Naive thymus-derived CD4-positive, alpha-beta T cell (primary cell): ENCODE measurements at places on chromosomes 5 and 9. TPM values are rescaled to one million over a fixed set of nuclear protein-coding genes. Genes with fewer than 3 reads are reported as not detected.
A peak's percentile ranks its signal among the peaks of the same experiment; 100 is the strongest.

GRCh38 chr5:17189381-17190036 lies 27.9 kb upstream of the BASP1 start:
- peak; percentile 24 for DNase-seq

DNA sequence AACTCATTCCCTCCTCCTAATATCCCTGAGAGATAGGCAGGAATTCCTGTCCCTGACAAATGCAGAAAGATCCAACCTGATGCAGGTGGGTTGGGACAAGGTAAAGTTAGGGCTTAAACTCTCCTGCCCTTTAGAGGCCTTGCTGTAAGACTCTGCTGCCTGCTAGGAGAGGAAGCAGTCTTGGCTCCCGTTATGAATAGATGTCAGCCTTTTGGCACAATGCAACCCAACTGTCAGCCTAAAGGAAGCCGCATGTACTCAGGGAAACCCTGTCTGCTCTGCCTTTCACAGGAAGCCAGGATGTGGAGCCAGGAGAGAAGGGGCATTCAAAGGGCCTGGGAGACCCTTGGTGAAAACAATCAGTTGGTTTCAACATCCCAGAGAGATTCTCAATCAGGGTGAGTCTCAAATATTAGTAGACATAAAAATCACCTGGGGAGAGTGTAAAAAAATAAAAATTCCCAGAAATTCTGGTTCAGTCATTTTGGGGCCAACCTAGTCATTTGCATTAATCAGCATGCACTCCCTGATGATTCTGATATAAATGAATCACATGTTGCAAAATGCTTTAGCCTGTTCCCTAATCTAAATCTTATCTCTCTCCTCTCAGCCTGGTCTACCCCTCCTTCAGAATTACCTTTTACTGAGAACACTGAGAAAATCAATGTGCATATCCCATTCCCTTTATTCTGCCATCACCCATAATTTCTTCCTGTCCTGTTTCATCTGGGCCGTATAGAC lies 136.2 kb upstream of the TRIM32 start:
- DNase-seq: no peak

DNA sequence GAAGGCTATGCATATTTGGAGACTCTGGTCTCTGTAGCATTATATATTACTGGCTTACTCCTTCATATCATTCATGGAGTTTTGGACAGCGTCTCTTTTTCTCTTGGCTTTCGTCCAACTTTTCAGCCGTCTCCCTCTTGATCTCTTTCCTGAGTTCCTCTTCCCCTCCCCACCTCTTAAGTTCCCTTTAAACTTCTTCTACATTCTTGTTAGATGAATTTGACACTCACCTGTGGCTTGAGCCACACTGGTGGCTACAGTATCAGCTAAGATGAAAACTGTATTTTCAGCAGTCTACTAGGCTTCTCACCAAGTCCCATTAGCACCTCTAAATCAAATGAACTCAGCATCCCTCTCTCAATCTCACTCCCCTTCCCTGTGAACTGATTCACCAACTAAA lies 128.1 kb downstream of the STARD4 start:
- DNase-seq: no peak

DNA sequence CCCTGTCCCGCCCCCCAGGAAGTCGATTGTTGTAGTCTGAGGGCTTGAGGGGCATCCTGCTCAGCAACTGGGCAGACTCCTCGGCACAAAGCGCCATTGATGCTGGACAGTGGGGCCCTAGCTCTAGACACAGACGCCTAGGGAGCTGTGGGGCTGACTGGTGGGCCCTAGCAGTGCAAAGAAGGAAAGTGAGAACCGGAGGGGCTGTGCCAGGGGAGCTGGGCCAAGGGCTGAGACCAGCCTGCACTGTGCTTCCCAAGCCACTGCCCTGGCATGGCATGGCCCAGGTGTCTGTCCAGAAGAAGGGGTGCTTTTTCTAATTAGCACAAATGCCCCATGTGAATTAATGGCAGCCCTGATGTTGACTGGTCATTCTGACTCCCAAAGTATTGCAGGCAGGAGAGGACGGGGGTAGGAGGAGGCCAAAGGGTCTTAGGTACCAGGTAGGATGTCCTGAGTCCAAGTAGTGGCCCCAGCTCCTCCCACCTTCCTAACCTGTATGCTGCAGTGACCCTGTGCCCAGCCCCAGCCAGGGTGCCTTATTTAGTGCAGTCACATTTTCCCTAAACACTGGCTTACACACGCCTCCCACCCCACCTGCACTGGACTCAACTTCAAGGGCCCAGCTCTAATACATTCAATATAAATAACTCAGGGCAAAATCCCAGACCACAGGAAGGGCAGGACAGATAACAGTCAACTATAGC lies 15.9 kb downstream of the TCF7 start:
- DNase-seq: no peak

- no peak for DNase-seq
These were observed 131.5 kb upstream of the GRHPR start for GRCh38 chr9:37290940-37291485.

- DNase-seq: no peak
These were observed 60.8 kb upstream of the CER1 start for GRCh38 chr9:14783358-14783757.

DNA sequence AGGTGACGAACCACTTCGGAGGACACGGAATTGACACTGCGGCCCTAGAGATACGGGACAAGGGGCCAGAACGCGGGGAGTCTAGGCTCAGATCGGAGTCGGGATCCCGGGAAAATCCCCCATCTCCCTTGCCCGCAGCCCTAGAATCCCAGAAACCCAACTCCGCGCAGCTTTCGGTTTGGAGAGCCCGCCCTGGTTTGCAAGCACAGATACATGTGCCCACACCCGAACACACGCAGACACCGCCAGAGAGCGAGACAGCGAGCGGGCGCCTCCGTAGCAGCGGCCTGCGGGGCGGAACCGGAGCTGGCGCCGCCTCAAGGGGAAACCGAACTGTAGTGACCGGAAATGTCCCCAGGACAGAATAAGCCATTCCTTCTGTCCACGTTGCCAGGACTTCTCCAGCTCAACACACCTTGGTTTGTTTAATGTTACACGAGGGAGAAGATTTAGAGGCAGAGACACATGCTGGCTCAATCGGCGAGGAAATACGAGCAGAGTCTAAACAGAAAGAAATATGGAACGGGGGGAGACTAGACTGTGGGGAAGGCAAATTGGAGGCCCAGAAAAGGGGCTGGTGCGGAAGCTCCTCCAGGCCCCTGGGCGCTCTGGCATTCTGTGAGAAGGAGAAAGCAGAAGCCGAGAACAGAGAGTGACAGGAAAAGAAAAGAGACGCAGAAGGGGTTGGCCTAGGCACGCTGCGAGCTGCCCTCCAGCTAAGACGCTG lies 2.9 kb upstream of the PAX5 start:
- DNase-seq: peak; percentile 35

GRCh38 chr9:16267281-16268066 lies 603.0 kb downstream of the BNC2 start:
- no peak for DNase-seq

DNA sequence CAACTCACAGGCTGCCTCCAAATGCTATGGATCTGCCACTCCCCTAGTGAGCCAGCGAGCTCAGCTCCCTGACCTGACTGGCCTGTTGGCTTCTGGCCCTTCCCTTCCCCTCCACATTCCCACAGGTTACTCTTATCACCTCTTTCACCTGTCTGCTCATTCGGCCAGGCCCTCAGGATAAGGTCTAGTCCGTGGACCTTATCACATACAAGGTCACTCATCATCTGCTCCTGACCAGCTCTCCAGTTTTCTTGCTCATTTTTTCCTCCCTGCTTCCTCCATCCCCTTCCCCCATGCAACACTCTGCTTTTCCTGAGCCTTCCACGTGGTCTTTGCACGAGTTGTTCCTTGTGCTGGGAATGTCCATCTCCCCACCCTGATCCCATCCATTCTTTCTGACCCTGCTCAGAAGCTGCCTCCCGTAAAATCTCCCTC lies 25.9 kb upstream of the NDST1 start:
- DNase-seq: no peak

DNA sequence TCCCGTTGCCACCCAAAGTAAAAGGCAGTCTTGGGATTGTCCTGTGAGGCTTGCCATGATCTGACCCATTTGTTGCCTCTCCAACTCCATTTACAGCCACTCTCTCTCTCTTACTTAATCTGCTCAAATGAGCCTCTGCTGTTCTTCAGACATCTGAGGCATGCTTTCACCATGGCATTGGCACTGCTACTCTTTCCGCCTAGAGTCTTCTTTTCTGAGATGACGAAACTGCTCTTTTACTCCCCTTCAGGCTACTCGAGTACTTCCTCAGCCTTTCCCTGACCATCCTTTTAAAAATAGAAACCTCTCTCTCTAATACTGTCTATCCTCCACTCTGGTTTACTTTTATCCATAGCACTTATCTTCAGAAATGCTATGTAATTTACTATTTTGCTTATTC lies 9.0 kb downstream of the FOCAD start:
- DNase-seq: no peak

- peak; percentile 40 for DNase-seq
These were observed 596 bp downstream of the IRF1 start for GRCh38 chr5:132489871-132490483.

DNA sequence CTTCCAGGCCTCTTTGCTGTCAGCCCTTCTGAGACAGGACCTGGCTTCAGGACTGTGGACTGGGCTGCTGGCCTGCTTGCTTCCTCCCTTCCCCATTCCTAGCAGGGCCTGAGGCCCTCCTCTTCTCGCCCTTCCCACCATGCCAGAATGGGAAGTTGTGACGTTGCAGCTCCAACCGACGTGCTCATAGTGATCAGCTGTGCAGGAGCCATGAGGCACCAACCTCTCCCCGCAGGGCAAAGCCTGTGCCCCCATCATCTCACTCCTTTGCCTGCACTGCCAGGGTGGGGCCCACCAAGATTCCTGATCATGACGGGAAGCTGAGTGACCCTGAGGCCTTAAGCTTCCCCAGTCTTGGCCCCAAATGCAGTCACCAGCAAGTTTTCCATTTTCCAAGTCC lies 45.1 kb upstream of the GARNL3 start:
- DNase-seq: no peak

The PCDHA9 gene
- not detected for total RNA-seq

The LCN1 gene
- not detected in 2 replicates for total RNA-seq

The SLC6A18 gene
- total RNA-seq: not detected in 2 replicates

The ACOT12 gene
- 0.23 TPM in 1 of 2 replicates, not detected in the other for total RNA-seq

The IL13 gene
- total RNA-seq: 0.51 TPM

The MELK gene
- total RNA-seq: 40.2 TPM in 2 replicates

The SPATA31C1 gene
- total RNA-seq: not detected

The GGTA1 gene
- 1.2 TPM for total RNA-seq
